Activated gamma-delta T cell treated with Interleukin-2 at 50 U/mL for 16 hours (primary cell): ENCODE measurements at places on chromosomes 3 and 15.

- peak; percentile 59 for DNase-seq
Measured at GRCh38 chr15:90097475-90097874, 4.8 kb downstream of the IDH2 start.

DNA sequence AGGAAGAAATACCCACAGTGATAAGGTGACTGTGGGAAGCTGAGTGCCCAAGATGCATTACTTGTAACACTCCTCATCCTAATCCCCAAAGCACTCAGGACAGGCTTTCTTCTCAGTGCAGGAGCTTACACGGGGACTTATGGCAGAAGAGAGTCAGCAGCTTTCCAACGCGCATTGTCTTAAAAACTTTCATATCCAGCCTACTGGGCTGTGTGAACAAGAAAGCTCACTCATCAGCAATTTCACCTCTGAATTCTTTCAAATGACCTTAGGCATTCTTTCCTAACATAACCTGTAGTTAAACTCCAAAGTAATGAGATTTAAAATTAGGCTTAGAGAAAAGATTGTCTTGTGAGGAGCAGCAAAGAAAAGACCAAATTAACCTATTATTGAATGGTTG lies 132.3 kb downstream of the KCNAB1 start:
- DNase-seq = no peak

DNA sequence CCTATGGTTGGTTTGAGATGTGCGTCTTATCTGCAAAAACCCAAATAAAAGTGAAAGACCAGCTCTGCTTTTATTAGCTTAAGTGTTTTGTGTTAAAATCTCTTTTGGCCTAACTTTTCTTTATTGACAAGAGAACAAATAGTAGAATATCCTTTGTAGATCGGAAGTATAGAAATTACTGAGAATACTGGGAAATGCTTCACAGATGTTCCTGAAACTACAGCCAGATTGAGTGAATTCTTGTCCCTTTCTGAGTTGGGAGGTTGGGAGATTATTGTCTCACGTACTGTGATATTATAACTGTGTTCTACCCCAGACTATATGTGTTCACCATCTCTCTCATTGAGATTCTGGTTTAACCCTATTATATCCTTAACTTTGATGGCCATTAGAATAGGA lies 21.7 kb downstream of the RAB8B start:
- no peak for DNase-seq

GRCh38 chr15:70556151-70556741 lies 207.1 kb downstream of the UACA start:
- DNase-seq = no peak

DNA sequence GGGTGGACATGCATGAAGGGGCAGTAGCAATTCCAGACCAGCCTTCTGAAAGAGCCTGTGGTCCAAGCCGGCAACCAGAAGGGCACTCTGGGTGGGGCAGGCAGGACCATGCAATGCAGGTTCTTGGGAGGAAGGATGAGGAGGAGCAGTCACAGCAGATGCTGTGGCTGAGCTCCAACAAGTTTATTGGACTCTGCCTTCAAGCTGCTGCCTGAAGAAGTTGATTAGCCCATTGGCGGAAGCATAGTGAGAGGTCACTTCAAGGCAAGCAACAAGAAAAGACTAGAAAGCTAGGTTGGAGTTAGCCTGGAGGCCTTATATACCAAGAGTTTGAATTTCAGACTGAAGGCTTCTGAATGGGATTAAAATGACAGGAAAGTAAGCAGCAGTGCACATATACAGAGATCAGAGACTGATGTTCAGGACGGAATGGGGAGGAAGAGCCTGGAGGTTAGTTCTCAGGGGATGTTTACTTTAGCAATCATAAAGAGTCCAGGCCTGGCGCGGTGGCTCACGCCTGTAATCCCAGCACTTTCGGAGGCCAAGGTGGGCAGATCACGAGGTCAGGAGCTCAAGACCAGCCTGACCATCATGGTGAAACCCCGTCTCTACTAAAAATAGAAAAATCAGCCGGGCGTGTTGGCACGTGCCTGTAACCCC lies 39.9 kb downstream of the SFMBT1 start:
- no peak for DNase-seq

GRCh38 chr3:38168151-38169026 lies 3.1 kb downstream of the OXSR1 start:
- DNase-seq = no peak

GRCh38 chr15:51842852-51843737 lies 13.6 kb downstream of the TMOD3 start:
- DNase-seq = no peak

DNA sequence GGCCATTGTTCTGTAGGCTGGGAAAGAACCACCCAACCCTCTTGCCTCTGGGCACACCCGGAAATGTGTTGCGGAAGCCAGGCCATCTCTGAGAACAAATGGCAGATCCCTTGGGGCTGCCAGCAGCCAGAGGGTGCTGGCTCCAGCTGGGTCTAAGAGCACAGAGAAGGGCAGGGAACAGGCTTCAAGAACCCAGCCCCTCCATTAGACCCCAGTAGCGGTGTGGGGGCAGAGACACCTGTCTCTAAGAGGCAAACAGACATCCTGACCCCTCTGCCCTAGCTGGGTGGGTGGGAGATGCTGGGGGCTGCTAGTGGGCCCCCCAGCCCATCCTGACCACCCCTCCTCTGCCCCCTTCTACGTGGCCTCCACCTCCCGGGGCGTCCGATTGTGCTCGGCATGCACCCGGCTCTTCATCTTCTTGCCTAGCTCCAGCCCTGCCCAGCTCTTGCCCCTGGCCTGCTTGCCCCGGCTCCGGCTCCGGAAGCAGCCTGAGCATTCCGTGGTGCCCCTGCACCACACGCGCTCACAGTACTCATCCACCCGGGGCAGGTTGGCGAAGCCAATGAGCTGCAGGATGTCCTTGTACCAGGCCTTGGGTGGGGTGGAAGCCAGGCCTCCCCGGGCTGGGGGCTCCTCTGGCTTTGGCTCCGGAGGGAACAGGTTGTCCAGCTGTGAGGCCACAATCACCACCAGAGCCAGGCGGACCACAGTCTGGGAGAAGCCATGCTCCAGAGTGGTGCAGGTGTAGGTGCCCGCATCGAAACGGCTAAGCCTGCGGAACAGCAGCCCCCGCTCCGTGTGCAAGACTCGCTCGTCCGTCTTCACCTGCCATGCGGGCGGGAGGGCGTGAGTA lies 9.4 kb downstream of the SEMA3G start:
- no peak for DNase-seq

GRCh38 chr3:181710345-181711291 lies 1.1 kb upstream of the SOX2 start:
- no peak for DNase-seq

DNA sequence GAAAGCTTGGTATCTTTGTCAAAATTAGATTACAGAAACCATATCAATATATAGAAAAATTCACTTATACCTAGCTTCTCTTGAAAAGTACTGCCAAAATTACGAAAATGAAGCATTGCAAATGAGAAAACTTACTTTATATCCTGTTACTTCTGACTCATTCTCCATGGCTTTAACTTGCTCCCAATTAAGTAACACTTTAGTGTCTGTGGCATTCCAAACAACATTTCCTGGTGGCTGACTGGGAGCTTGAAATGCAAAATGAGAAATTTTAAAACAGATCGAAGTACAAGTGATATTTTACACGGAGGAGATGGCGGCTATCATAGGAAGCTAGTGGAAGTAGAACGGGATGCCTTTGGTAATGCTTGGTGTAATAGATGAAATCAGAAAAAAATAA lies 347.3 kb downstream of the CNTN3 start:
- no peak for DNase-seq
